Smooth muscle cell of trachea (primary cell): ENCODE measurements at places on chromosomes 3 and 15. TPM values are rescaled to one million over a fixed set of nuclear protein-coding genes. Genes with fewer than 3 reads are reported as not detected.

Gene SLC27A2
- total RNA-seq, result 0.15 TPM in 1 of 2 replicates, not detected in the other

Gene MCF2L2
- total RNA-seq, result 0.15 TPM in 1 of 2 replicates, not detected in the other

Gene NRG4
- total RNA-seq, result 0.15 TPM in 1 of 2 replicates, not detected in the other

Gene GABRG3
- total RNA-seq, result not detected in 2 replicates

Gene CASR
- total RNA-seq, result not detected in 2 replicates

Gene DNAH12
- under 0.01 and 0.17 TPM in 2 replicates for total RNA-seq

Gene MUC20
- under 0.01 and 0.50 TPM in 2 replicates for total RNA-seq

Gene NANOGP8
- 0.15 and 0.33 TPM in 2 replicates for total RNA-seq

Gene SH2D7
- total RNA-seq, result under 0.01 TPM in 1 of 2 replicates, not detected in the other

Gene CCDC33
- not detected in 2 replicates for total RNA-seq

Gene OCA2
- total RNA-seq, result not detected in 2 replicates

Gene LMAN1L
- 0.15 TPM in 1 of 2 replicates, not detected in the other for total RNA-seq

Gene BRK1
- 118 and 138 TPM in 2 replicates for total RNA-seq

Gene GOLGA6L4
- 1.2 and 3.6 TPM in 2 replicates for total RNA-seq

Gene PTH1R
- 0.66 TPM in 1 of 2 replicates, not detected in the other for total RNA-seq

Gene PRR23B
- total RNA-seq, result not detected in 2 replicates

Gene RTP4
- total RNA-seq, result 2.8 and 3.3 TPM in 2 replicates

Gene LMOD3
- under 0.01 and 0.15 TPM in 2 replicates for total RNA-seq

Gene CCR3
- total RNA-seq, result 0.33 TPM in 1 of 2 replicates, not detected in the other

Gene BBS4
- 30.4 and 82.8 TPM in 2 replicates for total RNA-seq

Gene PCOLCE2
- 98.7 and 137 TPM in 2 replicates for total RNA-seq

Gene LNP1
- total RNA-seq, result 5.0 and 6.8 TPM in 2 replicates

Gene DPH3
- total RNA-seq, result 18.0 and 19.1 TPM in 2 replicates

Gene STAB1
- 0.17 and 1.6 TPM in 2 replicates for total RNA-seq

Gene GOLGA6B
- not detected in 2 replicates for total RNA-seq

Gene GRK7
- total RNA-seq, result under 0.01 TPM in 1 of 2 replicates, not detected in the other

Gene ZMYND10
- 1.5 and 2.9 TPM in 2 replicates for total RNA-seq

Gene CXCR6
- total RNA-seq, result not detected in 2 replicates

Gene GOLGA6L10
- total RNA-seq, result under 0.01 and 0.44 TPM in 2 replicates

Gene RBPMS2
- total RNA-seq, result not detected in 2 replicates

Gene FMN1
- 21.7 and 23.3 TPM in 2 replicates for total RNA-seq

Gene CRABP1
- total RNA-seq, result not detected in 2 replicates

Gene ABI3BP
- total RNA-seq, result 12.9 and 21.2 TPM in 2 replicates

Gene SERPINI2
- not detected in 2 replicates for total RNA-seq

Gene HIGD2B
- total RNA-seq, result 0.15 TPM in 1 of 2 replicates, not detected in the other

Gene CELF6
- 0.15 and 0.17 TPM in 2 replicates for total RNA-seq

Gene ARRDC4
- total RNA-seq, result 9.2 and 16.9 TPM in 2 replicates

Gene CLDN18
- under 0.01 TPM in 1 of 2 replicates, not detected in the other for total RNA-seq

Gene RYR3
- not detected in 2 replicates for total RNA-seq

Gene DLL4
- 0.17 and 0.73 TPM in 2 replicates for total RNA-seq

Gene PLCB2
- total RNA-seq, result 0.17 and 0.29 TPM in 2 replicates

Gene LRRC28
- total RNA-seq, result 18.7 and 25.2 TPM in 2 replicates

Gene IGSF10
- total RNA-seq, result 0.99 and 1.3 TPM in 2 replicates

Gene COL8A1
- total RNA-seq, result 45.4 and 72.6 TPM in 2 replicates

Gene HDC
- not detected in 2 replicates for total RNA-seq

Gene RSL24D1
- total RNA-seq, result 63.8 and 91.8 TPM in 2 replicates

Gene COPG1
- total RNA-seq, result 342 and 398 TPM in 2 replicates

Gene CFAP20DC
- 4.8 and 6.8 TPM in 2 replicates for total RNA-seq

Gene WNT5A
- total RNA-seq, result 3.6 and 5.3 TPM in 2 replicates

Gene TM4SF18
- 0.44 TPM in 1 of 2 replicates, not detected in the other for total RNA-seq

Gene SIDT1
- total RNA-seq, result not detected in 2 replicates

Gene CCDC39
- 0.15 and 0.17 TPM in 2 replicates for total RNA-seq

Gene LIPH
- total RNA-seq, result not detected in 2 replicates

Gene ALS2CL
- total RNA-seq, result 0.87 and 2.5 TPM in 2 replicates

Gene FAM107A
- under 0.01 and 0.15 TPM in 2 replicates for total RNA-seq

Gene MAP1A
- 150 and 180 TPM in 2 replicates for total RNA-seq

Gene ZNF35
- total RNA-seq, result 8.8 and 14.1 TPM in 2 replicates
